Right lung (tissue), 10 donors: ENCODE measurements at places on chromosomes 7 and 10. TPM values are rescaled to one million over a fixed set of nuclear protein-coding genes. Genes with fewer than 3 reads are reported as not detected.

GRCh38 chr10:54909165-54909564, 108.1 kb upstream of the PCDH15 start:
- DNase-seq, result no peak

DNA sequence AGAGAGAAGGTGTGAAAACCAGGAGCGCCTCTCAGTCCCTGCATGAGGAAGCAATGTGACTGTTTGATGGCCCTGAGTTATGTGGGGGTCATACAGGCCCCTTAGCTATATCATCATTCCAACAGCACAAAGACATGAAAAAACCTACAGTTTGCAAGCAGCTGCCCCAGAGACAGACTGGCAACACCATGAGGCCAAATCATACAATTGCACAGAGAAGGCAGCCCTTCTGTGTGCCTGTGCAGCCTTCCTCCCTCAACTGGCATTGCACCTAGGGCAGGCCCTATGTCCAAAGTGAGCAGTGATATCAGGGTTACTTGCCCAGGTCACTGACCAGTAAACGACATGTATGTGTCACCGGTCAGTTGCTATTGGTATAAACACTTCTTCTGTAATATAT, 41.6 kb downstream of the GPRIN2 start:
- no peak for DNase-seq

- DNase-seq, result no peak
Observed at GRCh38 chr7:41133690-41134299, 569.1 kb downstream of the INHBA start.

- no peak for DNase-seq
Observed at GRCh38 chr10:72542396-72542815, 83.5 kb downstream of the MICU1 start.

EPO gene
- polyA plus RNA-seq, result 0.13 TPM
